Ovary (tissue), 10 donors: ENCODE measurements at places on chromosomes 7 and 10. TPM values are rescaled to one million over a fixed set of nuclear protein-coding genes. Genes with fewer than 3 reads are reported as not detected.
A peak's percentile ranks its signal among the peaks of the same experiment; 100 is the strongest.

Gene PAX2
- 10.8 TPM for total RNA-seq

Gene SUV39H2
- 6.0 TPM for total RNA-seq

GRCh38 chr10:124010563-124011131 lies 82.8 kb downstream of the CHST15 start:
- H3K36me3 ChIP-seq = no peaks in the 10 kb centered on the region
- H3K4me1 ChIP-seq = peaks cover 10% of the 10 kb centered on the region
- DNase-seq = peak; percentile 68
- no peak overlapping the region for H3K4me3 ChIP-seq
- H3K27me3 ChIP-seq = no peaks in the 10 kb centered on the region

Gene NSUN6
- total RNA-seq = 13.0 TPM

- no peaks in the 10 kb centered on the region for H3K36me3 ChIP-seq
- DNase-seq = no peak
- H3K27ac ChIP-seq = no peak overlapping the region
- H3K4me1 ChIP-seq = peaks cover 4% of the 10 kb centered on the region
These were observed 3.8 kb downstream of the RTKN2 start for GRCh38 chr10:62264702-62265436.

DNA sequence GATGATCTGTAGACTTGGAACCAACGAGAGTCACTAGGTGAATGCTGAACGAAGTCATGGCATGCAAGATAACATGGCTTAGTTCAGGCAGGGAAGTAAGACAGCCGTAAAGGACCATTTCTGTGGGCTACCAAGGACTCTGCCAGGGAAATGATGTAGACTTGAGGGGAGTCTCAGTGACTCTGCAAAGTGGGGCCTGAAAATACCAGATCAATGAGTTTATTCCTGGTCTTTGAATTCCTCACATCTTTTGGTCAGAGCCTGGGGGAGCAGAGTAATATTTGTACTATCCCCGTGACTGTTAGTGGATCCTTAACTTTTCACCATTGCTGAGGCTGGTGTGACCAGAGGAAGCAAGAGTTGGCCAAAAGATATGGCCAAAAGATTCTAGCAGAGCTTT lies 60.7 kb upstream of the INHBA start:
- H3K36me3 ChIP-seq = no peaks in the 10 kb centered on the region
- DNase-seq = no peak
- H3K27me3 ChIP-seq = no peaks in the 10 kb centered on the region
- no peak overlapping the region for H3K4me3 ChIP-seq
